ENCODE measurements at places on chromosomes 11 and 22. TPM values are rescaled to one million over a fixed set of nuclear protein-coding genes. Genes with fewer than 3 reads are reported as not detected.

Gene C22orf23
- 0.59 TPM for total RNA-seq

Gene PATZ1
- total RNA-seq = 33.6 TPM

Gene EMID1
- total RNA-seq = 14.0 TPM

- DNase-seq = peak; percentile 81
Observed at GRCh38 chr11:8229299-8230177, 34.1 kb downstream of the LMO1 start.

- no peak for DNase-seq
Observed at GRCh38 chr22:20223421-20224255, 44.5 kb downstream of the RTN4R start.

DNA sequence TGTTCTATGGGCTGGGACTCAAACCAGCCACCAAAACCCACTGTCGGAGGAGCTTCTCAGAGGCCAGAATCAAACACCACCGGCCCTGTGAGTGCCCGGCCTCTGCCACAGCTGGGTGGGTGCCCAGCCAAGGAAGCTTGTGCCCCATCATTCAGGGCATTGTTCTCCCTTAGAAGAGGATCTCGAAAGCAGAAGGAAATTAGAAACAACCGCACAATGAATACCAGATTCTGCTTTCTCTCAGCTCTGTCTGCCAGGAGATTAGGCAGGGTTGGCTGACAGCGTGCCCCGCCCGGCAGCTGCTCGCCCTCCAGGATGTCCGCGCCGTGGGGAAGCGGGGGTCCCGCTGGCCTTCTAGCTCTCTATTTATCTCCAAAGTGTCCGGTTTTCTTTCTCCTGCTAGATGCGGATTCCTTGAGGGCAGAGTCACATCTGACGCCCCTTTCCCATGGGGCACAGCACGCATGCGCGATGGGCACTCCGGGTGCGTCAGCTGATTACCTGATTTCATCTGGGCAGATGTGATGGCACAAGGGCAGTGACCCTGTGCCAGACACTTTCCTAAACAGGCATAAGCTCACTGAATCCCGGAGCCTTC, 25.5 kb downstream of the SCGB1A1 start:
- peak; percentile 39 for DNase-seq

- DNase-seq = peak; percentile 46
Observed at GRCh38 chr22:42644422-42645340, 4.3 kb upstream of the ATP5MGL start.

Data from thyroid gland (tissue), 4 donors.